ENCODE measurements at places on chromosomes 2 and 18.

GRCh38 chr2:108632332-108633160 lies 86.7 kb upstream of the RANBP2 start:
- no peak for DNase-seq

- DNase-seq: no peak
These were observed 235.4 kb downstream of the EIPR1 start for GRCh38 chr2:3142210-3142609.

DNA sequence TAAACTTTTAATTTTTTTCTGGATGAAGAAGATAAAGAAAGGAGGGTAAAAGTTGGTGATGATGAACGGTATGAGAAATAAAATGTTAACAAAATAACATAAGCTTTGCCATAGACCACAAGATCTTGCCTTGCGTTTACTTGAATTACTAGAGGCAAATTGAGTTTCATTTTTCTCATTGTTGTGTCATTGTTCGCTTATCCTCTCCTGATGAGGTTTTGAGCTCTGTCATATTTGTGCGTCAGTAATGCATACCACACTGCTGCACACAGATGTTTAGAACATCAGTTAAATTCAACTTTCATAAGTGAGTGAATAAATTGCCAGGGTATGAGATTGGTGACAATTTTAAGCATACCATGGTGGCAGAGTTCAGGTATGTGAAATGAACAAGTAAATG lies 843.6 kb downstream of the SUCLG1 start:
- DNase-seq: no peak

- no peak for DNase-seq
These were observed 12.3 kb upstream of the RESP18 start for GRCh38 chr2:219344751-219345430.

DNA sequence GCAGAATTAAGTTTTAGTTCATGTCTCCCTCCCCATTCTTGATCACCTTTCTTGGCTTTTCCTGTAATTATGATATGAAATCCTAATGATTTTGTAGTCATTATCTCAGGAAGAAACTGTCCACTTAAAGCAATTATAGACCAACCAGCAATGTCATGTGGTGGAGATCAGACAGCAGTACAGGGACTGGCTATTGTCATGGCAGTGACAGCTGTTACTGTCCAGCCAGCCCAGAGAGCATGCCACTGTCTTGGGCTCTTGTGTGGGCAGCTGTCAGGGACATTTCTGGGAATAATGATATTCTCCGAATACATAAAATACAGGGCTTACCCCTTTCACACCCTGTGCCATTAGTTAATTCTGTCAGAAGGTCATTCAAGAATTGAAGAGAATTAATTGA lies 355.3 kb upstream of the RAB12 start:
- no peak for DNase-seq

- no peak for DNase-seq
These were observed 213.4 kb downstream of the CDH20 start for GRCh38 chr18:61546590-61546989.

DNA sequence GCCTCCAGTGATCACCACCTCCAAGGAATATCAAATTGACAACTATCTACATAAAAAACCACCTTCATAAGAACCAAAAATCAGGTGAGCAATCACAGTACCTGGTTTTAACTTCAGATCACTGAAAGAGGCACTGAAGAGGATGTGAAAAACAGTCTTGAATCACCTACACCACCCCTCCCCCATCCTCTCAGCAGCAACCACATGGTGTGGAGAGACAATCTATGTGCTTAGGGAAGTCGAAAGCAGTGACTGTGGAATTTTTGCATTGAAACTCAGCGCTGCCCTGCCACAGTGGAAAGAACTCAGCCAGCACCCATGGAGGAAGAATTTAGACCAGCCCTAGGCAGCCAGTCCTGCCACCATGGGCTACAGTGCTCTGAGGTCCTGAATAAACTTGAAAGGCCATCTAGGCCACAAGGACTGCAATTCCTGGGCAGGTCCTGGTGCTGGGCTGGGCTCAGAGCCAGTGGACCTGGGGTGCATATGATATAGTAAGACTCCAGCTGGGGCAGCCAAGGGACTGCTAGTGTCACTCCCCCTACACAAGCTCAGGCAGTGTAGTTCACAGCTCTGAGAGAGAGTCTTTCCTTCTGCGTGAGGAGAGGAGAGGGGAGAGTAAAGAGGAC lies 75.6 kb downstream of the ATL2 start:
- no peak for DNase-seq

GRCh38 chr2:143255899-143256298 lies 126.7 kb downstream of the ARHGAP15 start:
- no peak for DNase-seq

Data from activated naive CD4-positive, alpha-beta T cell (primary cell).